ENCODE measurements at places on chromosomes 2 and 18.

DNA sequence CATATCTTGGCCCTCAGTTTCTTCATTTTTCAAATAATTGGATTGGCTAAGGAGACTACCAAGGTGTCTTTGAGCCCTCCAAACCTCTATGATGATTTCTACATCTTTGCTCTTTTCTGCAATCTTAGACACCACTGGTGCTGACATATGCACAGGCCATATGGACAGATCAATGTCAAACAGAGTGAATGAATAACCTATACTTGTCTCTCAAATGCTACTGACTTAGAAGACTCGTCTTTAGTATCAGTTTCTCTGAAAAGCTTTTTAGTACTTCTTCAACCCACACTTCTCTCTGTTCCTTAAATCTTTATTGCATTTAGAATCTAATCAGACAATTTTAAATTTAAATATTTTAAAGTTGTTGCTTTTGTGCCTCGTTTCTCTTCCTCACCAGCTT, 258.2 kb downstream of the LTBP1 start:
- DNase-seq = no peak

DNA sequence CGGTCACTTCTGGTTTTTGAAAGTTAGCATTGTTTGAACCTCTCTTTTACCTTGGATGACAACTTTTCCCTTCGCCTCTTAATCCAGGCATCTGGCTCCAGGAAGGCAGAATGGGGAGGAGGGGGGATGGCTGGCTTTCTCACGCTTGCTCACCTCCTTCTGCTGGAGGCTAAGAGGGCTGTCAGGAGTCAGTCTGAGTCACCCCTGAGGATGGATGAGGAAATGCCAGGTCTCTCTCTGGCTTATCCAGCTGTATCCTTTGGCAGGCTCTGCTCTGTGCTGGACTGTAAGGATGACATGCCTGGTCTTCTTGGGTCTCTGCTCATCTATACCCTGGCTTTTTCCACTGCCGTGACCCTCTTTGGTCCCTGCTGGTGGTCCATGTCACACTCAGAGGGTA, 142.9 kb upstream of the GYPC start:
- DNase-seq = no peak

GRCh38 chr18:6482198-6482977, 67.7 kb upstream of the L3MBTL4 start:
- no peak for DNase-seq

GRCh38 chr2:225824748-225825449, 425.4 kb downstream of the NYAP2 start:
- DNase-seq = no peak

GRCh38 chr2:224253464-224253863, 148.4 kb downstream of the FAM124B start:
- DNase-seq = no peak

DNA sequence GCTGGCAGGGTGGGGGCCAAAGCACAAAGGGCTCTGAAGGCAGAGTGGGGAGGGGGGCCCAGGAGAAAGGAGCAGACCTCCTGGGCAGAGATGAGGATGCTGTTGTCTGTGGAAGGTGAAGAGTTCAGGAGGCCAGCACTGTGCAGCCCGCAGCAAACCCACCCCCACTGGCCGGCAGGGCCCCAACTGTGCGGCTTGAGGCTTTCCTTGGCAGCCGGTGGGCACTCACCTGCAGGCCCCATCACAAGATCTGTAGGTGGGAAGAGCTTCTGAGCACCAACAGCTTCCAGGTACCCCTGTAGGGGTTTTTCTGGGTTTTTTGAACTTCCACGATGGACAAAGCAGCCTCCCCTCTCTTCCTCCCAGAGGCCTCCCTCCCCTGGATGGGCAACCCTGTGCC, 72.9 kb downstream of the NDUFA10 start:
- DNase-seq = no peak

GRCh38 chr2:241772063-241772499, 4.5 kb upstream of the GAL3ST2 start:
- DNase-seq = no peak

DNA sequence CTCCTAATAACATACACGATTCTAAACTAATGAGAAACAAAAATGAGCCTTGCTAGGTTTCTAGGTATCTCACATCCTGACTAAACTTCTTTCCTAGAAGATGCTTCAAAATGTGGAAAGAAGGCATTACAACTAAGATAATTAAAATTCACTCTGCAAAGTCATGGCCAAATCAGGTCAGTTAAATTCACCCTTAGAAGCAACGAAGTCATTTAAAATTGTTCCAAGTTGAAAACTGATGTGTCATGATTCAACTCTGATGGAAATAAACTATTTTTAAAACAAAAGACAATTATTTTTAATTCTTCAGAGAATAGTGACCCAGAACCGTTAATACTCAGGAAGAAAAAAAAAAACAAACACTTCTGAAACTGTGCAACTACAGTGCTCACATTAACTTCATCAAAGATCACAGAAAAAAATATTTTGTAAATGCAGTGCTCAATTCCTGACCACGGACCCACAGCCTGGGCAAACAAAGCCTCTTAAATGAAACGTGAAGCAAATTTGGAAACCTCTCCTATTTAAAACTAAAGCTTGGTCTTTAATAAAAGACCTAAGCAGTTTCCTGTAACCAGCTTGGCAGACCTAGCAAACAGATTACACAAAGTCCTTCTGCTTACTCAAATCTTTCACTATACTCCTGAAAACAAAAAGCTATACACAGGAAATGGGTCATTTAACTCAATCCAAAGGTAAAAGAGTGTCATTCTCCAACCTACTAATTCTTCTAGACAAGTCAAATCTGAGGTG, 39.0 kb downstream of the CHN1 start:
- no peak for DNase-seq

DNA sequence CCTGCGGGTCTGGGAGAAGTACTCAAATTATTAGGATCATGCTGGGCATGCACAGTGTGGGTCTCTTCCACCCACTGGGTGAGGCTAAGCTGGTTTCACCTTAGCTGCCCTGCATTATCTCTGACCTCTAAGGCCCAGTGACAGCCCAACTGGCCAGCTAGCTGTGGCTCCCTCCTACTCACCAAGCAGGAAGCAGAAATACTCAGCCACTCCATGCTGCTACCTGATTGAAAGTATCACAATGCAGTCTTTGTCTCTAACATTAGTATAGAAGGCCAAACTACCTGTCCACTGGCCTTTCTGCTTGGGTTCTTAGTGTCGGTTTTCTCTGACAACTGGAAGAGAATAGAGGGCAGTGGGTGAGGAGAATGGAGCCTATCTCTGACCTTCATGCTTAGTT, 47.3 kb upstream of the RAB27B start:
- DNase-seq = no peak

DNA sequence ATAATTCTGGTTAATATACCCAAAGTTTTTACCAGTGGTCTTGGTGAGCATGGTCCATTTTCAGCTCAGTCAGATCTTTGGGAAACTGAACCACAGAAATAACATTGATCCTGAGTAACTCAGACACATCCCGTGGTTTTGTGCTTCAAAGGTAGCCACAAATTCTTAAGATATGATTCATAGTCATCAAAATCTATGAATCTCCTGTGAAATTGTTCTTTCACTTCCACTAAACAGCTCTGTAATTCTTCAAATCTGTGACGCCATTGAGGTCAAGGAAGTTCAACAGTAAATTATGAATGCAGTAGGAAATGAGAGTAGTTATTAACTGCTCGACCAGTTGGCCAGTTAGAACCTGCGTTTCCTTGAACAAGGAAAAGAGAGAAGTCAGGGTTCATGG, 147.3 kb downstream of the IRS1 start:
- no peak for DNase-seq

Measured in stimulated activated CD4-positive, alpha-beta T cell treated with anti-CD3 and anti-CD28 coated beads, Interleukin-12 subunit alpha, Interleukin-12 subunit beta, amount 100 ng/mL, for 24 hours (primary cell).